ENCODE measurements at places on chromosomes 16 and 17.

GRCh38 chr16:29688172-29688571 is 9.2 kb downstream of the QPRT start:
- no peak for DNase-seq

- no peak for DNase-seq
Measured at GRCh38 chr17:77901481-77901880, 57.0 kb upstream of the TNRC6C start.

GRCh38 chr16:67257486-67258160 is 8.8 kb downstream of the SLC9A5 start:
- no peak for DNase-seq

DNA sequence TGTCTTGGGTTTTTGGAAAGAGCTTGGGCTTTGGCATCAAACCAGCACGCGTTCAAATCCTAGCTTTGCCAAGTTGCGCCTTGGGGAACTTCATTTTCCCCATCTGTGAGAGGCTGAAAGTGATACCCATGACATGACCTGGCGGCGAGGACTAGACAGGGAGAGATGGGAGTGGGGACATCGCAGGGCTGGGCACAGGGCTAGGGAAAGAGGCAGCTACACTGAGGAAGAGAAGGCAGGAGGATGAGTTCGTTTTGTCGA is 202.9 kb downstream of the IRF8 start:
- no peak for DNase-seq

DNA sequence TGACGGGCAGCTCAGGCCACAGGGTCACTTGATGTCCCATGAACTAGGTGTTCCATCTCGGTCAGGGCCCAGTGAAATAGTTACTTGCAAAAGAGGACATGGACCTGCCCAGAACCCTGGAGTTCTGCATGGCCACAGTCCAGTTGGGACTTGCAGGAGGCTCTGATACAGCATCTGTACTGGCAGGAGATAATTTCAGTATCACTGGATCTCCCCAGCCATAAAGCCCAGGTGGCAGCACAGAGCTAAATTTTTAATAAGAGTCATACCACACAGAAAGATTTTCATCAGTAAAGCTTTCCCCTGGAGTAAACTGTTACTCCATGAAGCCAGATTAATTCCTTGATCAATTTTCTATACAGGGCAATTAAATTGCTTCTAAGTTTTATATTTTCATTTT is 18.0 kb upstream of the SLC16A5 start:
- DNase-seq: no peak

DNA sequence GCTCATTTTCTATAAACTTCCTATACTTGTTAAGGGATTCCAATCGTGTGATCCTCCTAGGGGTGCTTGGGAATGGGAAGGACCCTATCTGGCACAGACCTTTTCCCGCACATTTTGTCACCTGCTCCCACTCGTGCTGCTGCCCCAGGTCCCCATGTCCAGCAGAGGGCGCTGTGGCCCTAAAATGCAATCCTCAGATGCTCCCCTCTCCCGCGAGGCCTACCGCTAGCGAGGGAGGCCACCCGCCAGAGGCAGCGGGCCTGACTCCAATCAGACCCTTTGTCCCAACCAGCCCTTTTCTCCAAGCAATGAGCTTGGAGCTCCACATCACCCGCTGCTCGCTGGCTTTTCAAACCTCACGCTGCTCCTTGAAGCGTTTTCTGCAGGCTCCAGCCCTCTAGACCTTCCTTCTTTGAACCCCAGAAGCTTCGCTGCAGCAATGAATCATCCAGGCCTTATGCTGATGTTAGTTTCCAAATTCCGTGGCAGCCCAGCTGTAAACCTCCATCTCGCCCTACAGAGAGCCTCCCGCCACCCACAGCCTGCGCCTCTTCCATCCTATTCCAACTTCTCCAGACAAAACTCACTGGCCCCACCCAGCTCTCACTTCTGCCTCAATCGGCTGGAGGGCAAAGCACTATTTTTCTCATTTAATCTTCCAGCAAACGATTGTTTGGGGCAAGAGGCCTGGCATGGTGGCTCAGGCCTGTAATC is 23.6 kb upstream of the FZD2 start:
- peak; percentile 87 for DNase-seq

- DNase-seq: no peak
Measured at GRCh38 chr16:59042301-59042700, 308.2 kb upstream of the GOT2 start.

DNA sequence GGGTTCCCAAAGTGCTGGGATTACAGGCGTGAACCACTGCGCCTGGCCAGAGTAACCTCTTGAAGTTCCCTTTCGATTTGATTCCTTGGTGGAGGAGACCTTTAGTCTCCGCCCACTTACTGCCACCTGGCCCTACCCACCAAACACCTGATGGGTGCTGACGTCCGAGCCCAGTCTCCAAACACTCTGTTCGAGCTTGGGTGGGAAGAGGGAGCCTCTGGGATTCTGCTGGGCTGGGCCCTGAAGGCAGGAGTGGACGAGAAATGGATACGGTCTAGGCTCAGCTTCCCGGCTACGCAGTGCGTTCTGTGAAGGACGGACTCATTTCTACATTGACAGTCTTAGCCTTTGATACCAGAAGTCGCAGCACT is 870 bp upstream of the ITGA3 start:
- no peak for DNase-seq

GRCh38 chr16:13150181-13150885 is 248.9 kb downstream of the SHISA9 start:
- no peak for DNase-seq

GRCh38 chr16:88022076-88023042 is 71.1 kb downstream of the BANP start:
- no peak for DNase-seq

DNA sequence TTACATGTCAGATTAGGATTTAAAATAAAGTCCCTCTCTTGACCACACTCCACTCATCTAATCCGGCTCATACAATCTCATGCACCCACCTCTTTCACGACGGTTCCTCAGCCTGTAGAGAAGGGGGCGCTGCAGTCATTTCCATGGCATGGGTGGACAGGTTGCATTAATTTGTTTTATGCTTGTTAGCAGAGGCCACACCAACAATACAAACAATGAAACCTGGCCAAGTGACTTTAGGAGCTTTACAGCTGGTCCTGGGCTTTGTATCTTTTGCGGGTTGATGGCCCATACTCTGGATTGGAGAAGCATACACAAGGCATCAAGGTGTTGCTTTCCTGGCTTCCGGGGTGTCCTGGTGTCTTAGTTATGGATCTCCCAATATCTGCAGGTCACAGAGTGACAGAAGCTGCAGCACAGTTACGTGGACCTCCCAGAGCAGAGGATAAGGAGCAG is 9.7 kb upstream of the SNF8 start:
- DNase-seq: no peak

All from activated naive CD4-positive, alpha-beta T cell treated with anti-CD3 and anti-CD28 coated beads, Interleukin-2, amount 50 U/mL, for 16 hours (primary cell).